ENCODE measurements at places on chromosomes 5 and 9. TPM values are rescaled to one million over a fixed set of nuclear protein-coding genes. Genes with fewer than 3 reads are reported as not detected.

GRCh38 chr9:135184181-135185053, 96.9 kb downstream of the OLFM1 start:
- no peaks in the 10 kb centered on the region for H3K36me3 ChIP-seq
- no peaks in the 10 kb centered on the region for H3K4me1 ChIP-seq
- H3K27ac ChIP-seq, result no peak overlapping the region
- H3K4me3 ChIP-seq, result no peak overlapping the region

- no peak for DNase-seq
- H3K27me3 ChIP-seq, result no peaks in the 10 kb centered on the region
- no peak overlapping the region for H3K27ac ChIP-seq
- peaks cover 6% of the 10 kb centered on the region for H3K4me1 ChIP-seq
- H3K4me3 ChIP-seq, result no peak overlapping the region
- no peaks in the 10 kb centered on the region for H3K36me3 ChIP-seq
Measured at GRCh38 chr9:95815133-95815532, 60.4 kb upstream of the ERCC6L2 start.

- no peak for DNase-seq
- H3K27me3 ChIP-seq, result no peaks in the 10 kb centered on the region
- H3K36me3 ChIP-seq, result no peaks in the 10 kb centered on the region
- no peak overlapping the region for H3K27ac ChIP-seq
- H3K4me3 ChIP-seq, result no peak overlapping the region
- H3K4me1 ChIP-seq, result peaks cover 4% of the 10 kb centered on the region
Measured at GRCh38 chr5:126869005-126869451, 92.1 kb downstream of the LMNB1 start.

DNA sequence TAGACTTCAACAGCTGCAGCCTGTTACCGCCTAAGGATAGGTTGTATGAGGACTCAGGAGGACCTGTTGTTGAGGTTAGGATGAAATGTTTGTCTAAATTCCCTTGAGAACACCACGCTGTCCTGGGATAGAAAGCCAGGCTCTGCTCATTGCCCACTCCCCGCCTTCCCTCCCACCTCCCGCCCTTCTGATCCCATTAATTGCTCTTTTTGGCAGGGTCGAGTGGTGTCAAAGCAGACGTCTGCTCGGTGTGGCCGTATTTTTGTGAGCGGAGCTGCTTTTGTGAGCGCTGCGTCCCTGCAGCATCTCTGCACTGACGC, 62.3 kb downstream of the SPATA31C2 start:
- no peaks in the 10 kb centered on the region for H3K36me3 ChIP-seq
- H3K4me1 ChIP-seq, result peaks cover 3% of the 10 kb centered on the region
- H3K4me3 ChIP-seq, result peak overlapping the region; percentile 50
- H3K27me3 ChIP-seq, result no peaks in the 10 kb centered on the region
- H3K27ac ChIP-seq, result peak overlapping the region; percentile 66

- H3K27ac ChIP-seq, result no peak overlapping the region
- no peak for DNase-seq
Measured at GRCh38 chr9:36082931-36083330, 46.2 kb downstream of the RECK start.

DNA sequence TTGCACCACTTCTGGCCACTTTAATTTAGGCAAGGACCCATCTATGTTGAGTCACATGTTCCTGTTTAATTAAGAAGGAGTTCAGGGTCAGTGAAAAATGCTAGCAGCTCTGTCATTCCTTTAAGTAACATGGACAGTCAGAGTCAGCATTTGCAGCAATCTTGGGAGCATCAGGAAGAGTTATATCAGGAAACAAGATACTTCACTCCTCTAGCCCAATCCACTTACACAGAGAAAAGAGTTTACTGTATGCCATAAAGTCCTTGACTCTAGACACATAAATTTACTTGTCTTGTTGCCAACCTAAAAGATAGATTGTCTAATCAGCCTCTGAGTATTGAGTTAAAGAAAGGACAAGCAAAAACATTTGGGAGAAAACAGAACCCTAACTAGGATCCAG, 266.7 kb downstream of the PJA2 start:
- no peak for DNase-seq
- no peaks in the 10 kb centered on the region for H3K36me3 ChIP-seq
- H3K27ac ChIP-seq, result no peak overlapping the region
- H3K27me3 ChIP-seq, result no peaks in the 10 kb centered on the region

- no peak overlapping the region for H3K4me3 ChIP-seq
- H3K4me1 ChIP-seq, result no peaks in the 10 kb centered on the region
- H3K27me3 ChIP-seq, result no peaks in the 10 kb centered on the region
Measured at GRCh38 chr9:93874242-93874641, 80.9 kb downstream of the BARX1 start.

GRCh38 chr5:123223921-123224320, 134.9 kb downstream of the PRDM6 start:
- no peak for DNase-seq
- no peaks in the 10 kb centered on the region for H3K27me3 ChIP-seq
- no peak overlapping the region for H3K4me3 ChIP-seq
- H3K4me1 ChIP-seq, result no peaks in the 10 kb centered on the region

DNA sequence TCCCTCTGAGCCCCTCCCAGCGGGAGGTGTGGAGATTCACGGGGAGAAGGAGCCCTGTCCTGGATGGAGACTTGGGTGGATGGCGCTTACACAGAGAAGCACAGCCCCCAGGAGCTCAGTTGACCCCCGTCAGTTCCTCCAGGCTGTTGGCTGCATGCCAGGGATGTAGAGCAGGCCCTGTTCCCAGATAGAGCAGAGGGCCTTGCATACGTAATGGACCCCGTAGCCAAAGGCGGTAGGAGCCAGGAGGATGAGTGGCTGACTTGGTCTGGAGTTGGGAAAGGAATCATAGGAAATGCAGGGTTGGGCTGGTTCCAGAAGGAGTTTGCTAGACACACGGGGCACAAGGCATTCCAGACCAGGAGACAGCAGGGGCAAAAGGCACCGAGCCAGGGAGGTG, 2.5 kb downstream of the PMPCA start:
- no peaks in the 10 kb centered on the region for H3K27me3 ChIP-seq
- H3K4me1 ChIP-seq, result peaks cover 2% of the 10 kb centered on the region
- no peaks in the 10 kb centered on the region for H3K36me3 ChIP-seq
- H3K4me3 ChIP-seq, result no peak overlapping the region

GRCh38 chr5:107878661-107879060, 207.9 kb upstream of the EFNA5 start:
- no peak overlapping the region for H3K27ac ChIP-seq
- no peaks in the 10 kb centered on the region for H3K36me3 ChIP-seq
- no peaks in the 10 kb centered on the region for H3K27me3 ChIP-seq
- DNase-seq, result no peak
- H3K4me3 ChIP-seq, result no peak overlapping the region

- H3K27me3 ChIP-seq, result no peaks in the 10 kb centered on the region
- no peak overlapping the region for H3K4me3 ChIP-seq
- no peaks in the 10 kb centered on the region for H3K36me3 ChIP-seq
- H3K4me1 ChIP-seq, result peaks cover 23% of the 10 kb centered on the region
Measured at GRCh38 chr9:127954831-127955293, 17.2 kb upstream of the DPM2 start.

GRCh38 chr5:59562756-59563389, 330.7 kb downstream of the PDE4D start:
- no peaks in the 10 kb centered on the region for H3K36me3 ChIP-seq
- no peak overlapping the region for H3K4me3 ChIP-seq
- H3K27ac ChIP-seq, result no peak overlapping the region

Gene PCAT7
- not detected for total RNA-seq

Gene TSSK1B
- not detected for total RNA-seq

Gene GABRA6
- not detected for total RNA-seq
